ENCODE measurements at places on chromosomes 1 and 21.

DNA sequence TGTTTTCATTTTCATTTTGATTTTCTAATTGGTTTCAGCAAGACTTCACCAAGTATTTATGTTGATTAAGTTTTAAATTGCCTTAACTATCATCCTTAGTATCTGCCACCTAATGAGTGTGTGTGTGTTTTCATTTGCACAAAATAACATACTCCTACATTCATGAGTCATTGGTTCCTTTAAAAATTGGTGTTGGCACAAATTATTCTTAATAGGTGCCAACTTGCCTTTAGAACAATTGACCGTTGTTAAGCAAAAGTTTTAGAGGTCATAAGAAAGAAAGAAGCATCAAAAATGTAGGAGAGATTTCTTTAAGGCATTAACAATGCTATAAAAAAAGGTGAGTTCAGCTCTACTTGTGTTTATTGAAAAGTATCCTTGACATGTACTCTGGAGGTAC, 77.5 kb downstream of the FNBP1L start:
- DNase-seq: no peak

- no peak for DNase-seq
These were observed 25.0 kb upstream of the CHRM3 start for GRCh38 chr1:239361403-239361802.

- no peak for DNase-seq
These were observed 233.2 kb downstream of the FGGY start for GRCh38 chr1:59530119-59530518.

GRCh38 chr1:5250336-5250735, 595.9 kb downstream of the AJAP1 start:
- no peak for DNase-seq

DNA sequence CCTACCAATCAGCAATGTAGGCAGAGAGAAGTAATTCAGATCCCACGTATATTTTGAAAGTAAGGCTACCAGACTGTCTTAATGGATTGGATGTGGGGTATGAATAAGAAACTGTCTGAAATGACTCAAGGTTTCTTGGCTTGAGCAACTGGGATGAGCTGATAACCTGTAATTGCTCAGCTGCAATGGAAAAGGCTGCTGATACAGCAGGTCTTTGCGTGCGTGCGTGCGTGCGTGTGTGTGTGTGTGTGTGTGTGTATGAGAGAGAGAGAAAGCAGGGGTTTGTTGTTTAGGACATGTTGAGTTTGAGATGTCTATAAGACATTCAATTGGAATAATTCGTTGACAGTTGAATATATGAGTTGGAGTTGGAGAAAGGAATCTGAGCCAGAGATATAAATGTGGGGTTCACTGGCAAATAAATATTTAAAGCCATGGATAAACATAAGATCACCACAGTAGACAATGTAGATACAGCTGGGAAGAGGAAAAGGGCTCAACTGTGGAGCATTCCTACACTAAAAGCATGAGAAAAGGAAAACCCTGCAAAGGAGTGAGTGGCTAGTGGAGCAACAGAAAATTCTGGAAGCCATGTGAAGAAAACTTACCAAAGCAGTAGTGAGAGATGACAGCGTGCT, 72.9 kb downstream of the UCHL5 start:
- DNase-seq: no peak

DNA sequence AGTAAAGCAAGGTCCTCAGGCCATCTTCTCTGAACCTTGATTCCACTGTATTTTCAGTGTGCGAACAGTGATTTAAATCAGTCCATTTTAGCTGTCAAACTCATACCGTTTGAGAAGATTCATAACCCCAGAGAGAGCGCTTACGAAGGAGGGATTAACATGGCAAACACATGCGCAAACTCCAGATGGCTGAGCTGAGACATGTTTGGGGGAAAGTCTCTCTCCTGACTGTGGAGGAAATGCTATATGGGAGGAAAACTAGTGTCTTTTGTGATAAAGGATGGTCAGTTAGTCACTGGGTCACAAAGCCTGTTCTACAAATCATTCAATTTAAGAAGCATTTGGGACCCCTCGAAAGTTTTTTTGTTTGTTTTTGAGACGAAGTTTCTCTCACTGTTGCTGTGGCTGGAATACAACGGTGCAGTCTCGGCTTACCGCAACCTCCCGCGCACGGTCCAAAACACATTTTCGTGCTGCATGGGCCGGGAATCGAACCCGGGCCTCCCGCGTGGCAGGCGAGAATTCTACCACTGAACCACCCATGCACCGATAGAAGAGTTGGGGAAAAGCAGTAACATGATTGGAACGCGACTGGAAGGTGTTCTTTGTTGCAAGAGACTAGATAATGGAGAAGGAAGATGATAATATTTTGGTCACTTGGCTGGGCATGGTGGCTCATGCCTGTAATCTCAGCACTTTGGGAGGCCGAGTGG, 58.4 kb upstream of the CXADR start:
- DNase-seq: no peak
